ENCODE measurements at places on chromosomes 6 and 20.

- no peak for DNase-seq
These were observed 248.8 kb downstream of the SOD2 start for GRCh38 chr6:159444056-159444760.

GRCh38 chr6:83092756-83093399 is 25.4 kb downstream of the DOP1A start:
- no peak for DNase-seq

- no peak for DNase-seq
These were observed 246.8 kb upstream of the SGK1 start for GRCh38 chr6:134564705-134565104.

GRCh38 chr20:22425344-22426295 is 158.8 kb downstream of the FOXA2 start:
- no peak for DNase-seq

DNA sequence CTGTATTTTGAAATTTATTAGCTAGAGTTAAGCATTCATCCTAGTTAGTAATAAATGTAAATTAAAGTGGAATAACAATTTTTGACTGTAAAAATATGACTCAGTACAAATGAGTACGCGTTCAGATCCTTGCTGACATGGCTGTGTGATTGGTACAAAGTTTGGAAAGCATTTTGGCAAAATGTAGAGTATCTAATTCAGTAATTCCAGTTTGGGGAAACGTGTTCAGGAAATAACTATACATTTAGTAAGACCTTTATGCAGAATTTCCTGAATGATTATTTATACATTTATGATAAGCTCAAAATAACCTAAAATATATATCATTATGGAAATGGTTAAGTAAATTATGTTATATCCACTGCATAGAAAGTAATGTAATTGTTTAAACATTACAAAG is 8.0 kb downstream of the VTA1 start:
- DNase-seq, result no peak

DNA sequence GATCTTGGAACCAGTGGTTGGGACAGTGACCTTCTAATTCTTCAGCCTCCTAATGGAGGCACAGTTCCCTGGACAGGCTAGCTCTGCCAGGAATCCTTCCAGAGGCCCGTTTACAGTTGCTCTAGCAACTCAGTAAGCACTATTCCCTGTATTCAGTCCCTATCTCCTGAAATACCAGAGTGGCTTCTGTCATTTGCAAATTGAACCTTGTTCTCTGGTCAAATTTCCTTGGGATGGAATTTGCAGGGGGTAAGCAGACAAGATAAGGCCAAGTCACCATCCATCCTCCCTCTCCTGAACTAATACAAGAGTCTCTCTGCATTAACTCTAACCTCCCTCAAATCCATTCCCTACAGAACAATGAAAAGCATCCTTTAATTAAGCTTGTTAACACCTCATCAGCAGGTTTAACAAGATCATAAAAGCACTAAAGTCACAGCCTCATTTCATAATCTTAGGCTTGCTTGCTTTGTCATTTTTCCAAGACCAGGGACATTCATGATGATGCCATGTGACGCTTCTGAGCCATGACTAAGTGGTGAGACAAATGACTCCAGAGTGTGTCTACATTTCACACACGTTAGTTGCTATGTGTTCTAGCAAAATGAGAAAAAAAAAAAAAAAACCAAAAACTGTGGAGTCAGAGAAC is 37.1 kb downstream of the SLC22A23 start:
- DNase-seq, result no peak

DNA sequence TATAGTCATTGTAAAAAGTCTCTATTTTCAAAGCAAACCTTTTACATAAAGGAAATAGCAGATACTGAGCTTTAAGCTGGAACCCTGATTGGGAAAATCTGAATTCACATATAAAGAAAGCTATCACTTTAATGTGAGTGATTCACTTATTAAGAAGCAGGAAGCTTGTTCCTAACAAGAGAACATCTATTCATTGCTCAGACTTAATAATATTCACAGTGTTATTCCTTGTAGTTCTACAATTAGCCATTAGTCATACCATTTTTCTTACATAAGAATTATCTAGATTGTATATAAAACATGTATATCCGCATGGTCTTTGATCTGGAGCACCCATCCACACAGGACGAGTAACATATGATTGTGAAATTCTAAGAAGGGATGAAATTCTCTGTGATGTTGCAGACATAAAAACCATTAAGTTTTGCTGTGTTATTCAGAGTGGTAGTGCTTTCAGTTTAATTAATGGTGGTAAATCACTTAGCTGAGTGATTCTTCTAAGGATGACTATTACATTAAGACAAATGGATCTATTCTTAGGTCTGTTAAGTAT is 71.1 kb upstream of the FOXQ1 start:
- no peak for DNase-seq

DNA sequence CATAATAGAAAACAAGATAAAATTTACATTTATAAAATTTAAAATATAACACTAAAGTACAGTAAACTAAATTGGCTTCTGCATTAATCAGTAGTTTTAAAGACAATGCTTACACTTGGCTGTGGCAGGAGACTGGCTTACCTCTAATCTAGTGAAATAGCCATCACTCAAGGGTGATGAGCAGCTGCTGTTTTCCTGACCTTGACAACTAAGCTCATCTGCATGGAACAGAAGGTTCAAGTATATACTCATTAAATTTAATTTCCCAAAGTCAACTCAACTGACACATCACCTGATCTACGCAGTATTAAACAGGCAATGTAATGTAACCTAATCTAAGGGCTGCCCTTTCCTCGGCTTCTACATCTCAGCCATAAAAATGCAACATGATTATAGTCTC is 14.5 kb downstream of the TMX4 start:
- no peak for DNase-seq

DNA sequence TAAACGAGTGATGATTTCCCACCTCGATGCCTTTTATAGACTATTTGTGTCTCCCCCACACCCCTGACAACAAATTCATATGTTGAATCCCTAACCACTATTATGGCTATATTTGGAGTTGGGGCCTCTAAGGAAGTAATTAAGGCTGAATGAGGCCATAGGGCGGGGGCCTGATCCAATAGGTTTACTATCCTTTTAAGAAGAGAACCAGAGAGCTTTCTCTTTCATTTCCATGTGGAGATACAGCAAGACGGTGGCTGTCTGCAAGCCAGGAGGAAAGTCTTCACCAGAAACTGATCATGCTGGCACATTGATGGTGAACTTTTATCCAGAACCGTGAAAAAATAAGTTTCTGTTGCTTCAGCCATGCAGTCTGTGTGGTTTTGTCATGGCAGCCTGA is 38.9 kb upstream of the CLIC5 start:
- DNase-seq, result no peak

- DNase-seq, result no peak
These were observed 12.3 kb upstream of the TP53INP2 start for GRCh38 chr20:34691838-34692237.

GRCh38 chr20:31515072-31515774 is 981 bp downstream of the HM13 start:
- DNase-seq, result no peak

GRCh38 chr6:139597771-139598755 is 223.6 kb upstream of the CITED2 start:
- no peak for DNase-seq

DNA sequence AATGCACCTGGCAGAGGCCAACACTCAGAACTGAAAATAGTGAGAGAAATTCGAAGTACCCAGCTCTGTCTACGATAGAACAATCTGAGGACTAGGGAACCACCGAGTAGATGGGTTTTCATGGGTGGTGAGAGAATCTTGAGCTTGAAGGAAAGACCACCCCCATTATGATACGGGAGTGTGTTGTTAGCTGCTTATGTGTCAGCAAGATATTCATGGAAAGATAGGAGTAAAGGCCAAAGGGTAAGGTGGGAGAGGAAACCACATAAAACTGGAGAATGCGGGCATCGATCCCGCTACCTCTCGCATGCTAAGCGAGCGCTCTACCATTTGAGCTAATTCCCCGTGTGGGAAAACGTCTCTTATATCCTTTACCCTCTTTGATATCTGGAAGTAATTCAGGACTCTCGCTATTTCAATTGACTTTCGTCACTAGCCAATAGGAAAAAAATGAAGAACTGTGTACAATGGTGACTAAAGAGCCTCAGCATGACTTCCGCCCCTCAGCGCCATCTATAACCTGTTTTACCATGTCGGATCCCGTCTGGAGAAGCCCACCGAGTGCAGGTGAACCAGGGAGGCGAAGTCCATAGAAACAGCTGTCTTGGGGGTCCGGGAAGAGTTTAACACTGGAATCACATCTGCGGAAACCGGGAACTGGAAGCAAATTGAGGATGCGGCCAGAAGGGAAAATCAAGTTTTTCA is 25.0 kb upstream of the ABT1 start:
- DNase-seq, result peak; percentile 53

- no peak for DNase-seq
These were observed 48.7 kb upstream of the SAMD5 start for GRCh38 chr6:147459780-147460179.

DNA sequence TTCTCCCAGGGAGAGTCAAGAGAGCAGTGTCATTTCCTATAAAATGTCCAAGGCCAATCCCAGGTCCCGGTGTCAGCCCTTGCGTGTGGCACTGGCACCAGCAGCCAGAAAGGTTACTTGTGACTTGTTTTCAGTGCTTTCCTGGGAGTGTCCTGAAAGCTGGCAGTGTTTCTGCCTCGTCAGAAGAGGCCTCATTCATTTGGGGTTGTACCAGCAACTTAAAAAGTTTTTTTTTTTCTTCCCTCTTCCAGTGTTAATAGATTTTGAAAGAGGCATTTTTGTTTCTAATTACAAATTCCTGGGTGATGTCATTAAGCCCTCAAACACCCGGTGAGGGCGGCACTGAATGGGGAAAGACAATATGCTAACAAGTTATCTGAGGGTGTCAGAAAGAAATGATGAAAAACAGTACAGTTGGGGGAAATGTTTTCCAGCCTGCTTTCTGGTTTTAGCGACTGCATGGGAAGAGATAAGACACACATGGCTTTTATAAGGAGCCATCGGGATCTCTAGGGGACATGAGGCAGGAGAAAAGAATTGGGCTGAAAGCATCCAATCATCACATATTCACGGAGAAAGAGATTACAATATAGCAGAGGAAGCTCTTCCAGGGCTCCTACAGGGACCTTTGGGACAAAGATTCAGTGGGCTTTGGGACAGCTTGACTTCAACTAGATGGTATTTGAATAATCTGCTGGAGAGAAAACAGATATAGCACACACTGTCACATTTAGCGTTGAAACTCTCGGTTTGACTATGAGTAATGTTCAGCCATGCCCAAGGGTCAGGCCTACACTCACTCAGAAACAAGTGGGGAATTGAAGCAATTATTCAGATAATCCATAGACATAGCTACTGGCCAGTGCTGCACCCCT is 153.0 kb downstream of the BCAS1 start:
- DNase-seq, result no peak

- DNase-seq, result no peak
These were observed 58.5 kb downstream of the PCNA start for GRCh38 chr20:5061213-5061612.

GRCh38 chr6:56914798-56915658 is 39.9 kb upstream of the BEND6 start:
- DNase-seq, result no peak

DNA sequence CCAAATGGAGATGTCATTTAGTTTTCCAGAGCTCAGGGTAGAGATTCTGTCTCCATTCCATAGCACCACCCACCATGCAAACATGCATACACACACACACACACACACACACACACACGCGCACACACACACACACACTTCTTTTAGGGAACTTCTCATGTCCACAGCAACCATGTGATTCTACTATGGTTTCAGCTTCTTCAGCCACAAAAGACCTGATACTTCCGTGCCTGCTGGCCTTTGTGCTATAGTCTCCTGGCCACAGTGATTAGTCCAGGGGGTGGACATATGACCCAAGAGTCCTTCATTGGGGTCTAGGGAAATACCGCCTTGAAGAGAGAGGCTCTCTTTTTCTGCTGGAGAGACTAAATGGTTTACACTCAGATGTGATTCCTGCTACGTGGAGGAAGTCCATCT is 53.5 kb downstream of the CARMIL1 start:
- DNase-seq, result no peak

DNA sequence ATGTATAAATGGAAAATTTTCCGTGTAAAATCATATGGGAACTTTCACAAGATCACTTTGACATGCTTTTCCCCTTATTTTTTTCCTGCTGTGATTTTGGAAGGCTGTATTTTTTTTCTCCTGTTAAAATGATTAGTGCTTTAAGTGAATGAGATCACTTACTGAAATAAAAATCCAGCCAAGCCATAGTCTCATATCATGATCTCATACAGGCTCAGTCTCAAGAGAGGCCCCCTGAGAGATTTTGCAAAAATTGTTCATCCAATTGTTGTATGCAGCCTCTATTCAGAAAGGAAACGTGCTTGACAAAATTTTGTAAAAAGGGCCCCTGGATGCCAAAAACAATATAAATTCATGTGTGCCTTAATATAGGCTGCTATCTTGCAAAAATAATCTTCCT is 528.2 kb downstream of the HDGFL1 start:
- DNase-seq, result no peak

- no peak for DNase-seq
These were observed 47.0 kb downstream of the TTI1 start for GRCh38 chr20:37986044-37986858.

- DNase-seq, result no peak
These were observed 472.6 kb downstream of the UTRN start for GRCh38 chr6:144757730-144758129.

GRCh38 chr6:129113637-129114036 is 230.7 kb downstream of the LAMA2 start:
- no peak for DNase-seq

DNA sequence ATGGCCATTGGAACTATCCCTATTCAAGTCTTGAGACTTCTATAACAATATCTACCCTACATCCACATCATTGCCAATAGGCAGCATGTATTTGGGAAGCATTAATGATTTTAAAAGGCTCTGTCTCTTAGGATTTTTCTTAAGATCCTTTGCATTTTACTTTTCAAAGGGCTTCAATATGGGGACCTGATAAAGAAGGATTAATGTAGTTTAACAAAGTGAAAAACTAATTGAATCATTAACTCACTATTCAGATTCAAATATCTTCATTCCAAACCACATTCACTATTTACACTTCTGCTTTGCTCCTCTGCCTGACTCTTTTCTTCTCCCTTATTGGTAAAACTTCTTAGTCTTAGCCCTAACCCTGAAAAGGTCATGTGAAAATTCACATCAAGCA is 333.0 kb downstream of the EPHA7 start:
- no peak for DNase-seq

DNA sequence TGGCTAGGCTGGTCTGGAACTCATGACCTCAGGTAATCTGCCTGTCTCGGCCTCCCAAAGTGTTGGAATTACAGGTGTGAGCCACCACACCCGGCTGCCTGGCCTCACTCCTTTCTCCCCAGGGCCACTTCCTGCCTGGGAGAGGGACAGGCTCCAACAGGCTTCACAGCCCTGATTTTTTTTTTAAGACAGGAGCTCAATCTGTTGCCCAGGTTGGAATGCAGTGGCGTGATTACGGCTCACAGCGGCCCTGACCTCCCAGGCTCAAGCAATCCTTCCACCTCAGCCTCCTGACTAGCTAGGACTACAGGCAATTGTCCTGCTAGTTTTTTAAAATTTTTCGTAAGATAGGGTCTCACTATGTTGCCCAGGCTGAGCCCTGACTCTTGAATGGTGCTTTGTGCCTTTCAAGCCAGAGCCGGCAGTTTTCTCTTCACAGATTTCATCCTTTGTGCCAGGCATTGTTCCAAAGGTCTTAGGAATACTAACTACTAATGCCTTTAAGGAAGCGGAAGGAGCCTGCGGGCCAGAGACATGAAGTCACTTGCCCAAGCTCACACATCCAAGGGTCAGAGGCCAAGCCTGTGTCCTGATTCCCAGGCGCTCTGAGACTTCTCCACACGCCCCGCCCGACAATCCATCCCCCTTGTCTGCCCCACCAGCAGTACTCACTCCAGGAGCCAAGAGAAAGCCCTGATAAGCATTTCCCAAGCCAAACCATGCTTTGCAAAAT is 19.2 kb downstream of the CAPN11 start:
- DNase-seq, result no peak

Measured in iPS-NIHi11 (cell line).